ENCODE measurements at places on chromosomes 5 and 9.

GRCh38 chr9:26606756-26607155, 285.8 kb downstream of the CAAP1 start:
- DNase-seq = no peak

DNA sequence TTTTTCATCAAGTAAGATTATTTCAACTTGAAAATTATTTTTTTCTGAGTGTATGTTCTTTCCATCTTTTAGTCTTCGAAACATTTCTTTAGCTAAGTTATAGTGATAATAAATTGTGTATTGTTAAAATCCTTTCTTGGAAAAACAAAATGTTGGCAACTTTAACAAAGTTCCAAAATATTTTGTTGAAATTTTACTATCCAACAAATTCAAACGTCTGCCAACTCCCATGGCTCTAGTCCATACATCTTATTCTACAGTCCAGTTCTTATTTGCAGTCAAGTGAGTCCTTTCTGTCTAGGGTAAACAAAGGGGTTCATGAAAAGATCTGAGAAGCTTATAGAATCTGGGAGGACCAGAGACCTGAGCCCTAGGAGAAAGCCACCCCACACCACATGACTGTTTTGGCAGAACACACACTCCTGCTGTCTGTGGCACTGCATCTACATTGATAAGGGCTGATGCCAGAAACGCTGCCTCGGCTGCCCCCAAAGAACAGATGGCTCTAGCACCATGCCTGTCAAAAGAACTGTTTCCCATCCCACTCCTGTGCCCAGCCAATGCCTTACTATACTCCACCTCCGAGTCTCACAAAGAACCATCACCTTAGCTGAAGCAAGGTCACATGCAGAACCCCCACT, 47.5 kb downstream of the FEM1C start:
- DNase-seq = no peak

DNA sequence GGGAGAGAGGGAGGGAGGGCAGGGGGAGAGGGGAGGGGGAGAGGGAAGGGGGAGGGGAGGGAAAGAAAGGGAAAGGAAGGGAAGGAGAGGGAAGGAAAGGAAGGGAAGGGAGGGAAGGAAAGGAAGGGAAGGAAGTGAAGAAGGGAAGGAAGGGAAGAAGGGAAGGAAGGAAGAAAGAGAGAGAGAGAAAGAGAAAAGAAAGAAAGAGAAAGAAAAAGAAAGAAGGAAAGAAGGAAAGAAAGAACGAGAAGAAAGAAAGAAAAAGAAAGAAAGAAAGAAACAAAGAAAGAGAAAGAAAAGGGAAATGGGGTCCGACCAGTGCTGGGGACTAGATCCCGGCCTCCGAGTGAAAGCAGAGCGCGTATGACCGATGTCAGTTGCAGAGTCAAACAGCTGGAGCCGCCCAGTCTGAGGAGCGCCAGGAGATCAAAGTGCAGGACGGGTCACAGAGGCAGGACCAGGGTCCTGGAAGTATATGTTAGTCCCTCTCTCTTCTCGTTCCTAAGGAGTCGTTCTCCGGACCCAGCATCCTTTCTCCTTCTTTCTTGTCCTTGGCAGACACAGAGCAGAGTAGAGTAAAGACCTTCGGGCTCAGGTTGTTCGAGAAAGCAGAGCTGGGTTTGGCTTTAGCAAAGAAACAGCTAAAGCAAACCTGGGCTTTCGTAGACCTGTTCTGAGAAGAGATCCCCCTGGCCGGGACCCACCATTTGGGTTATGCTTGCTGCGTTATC, 305.4 kb upstream of the MSX2 start:
- DNase-seq = no peak

DNA sequence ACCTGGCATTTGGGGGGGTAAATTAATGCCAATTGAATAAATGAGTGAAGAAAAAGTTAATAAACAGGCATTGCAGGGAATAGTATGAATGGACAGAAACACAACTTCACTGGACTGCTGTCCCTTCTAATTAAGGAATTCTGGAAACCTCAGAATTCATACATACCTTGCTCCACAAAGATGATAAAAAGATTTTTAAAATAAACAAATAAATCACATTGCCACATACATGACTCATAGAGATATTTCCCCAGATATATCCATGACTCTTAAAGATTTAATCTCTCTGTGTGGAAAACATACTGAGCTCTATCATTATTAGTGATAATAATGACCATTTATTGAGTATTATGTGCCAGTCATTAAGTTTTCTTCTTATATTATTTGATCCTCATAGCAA, 469.0 kb upstream of the MEF2C start:
- DNase-seq = no peak

DNA sequence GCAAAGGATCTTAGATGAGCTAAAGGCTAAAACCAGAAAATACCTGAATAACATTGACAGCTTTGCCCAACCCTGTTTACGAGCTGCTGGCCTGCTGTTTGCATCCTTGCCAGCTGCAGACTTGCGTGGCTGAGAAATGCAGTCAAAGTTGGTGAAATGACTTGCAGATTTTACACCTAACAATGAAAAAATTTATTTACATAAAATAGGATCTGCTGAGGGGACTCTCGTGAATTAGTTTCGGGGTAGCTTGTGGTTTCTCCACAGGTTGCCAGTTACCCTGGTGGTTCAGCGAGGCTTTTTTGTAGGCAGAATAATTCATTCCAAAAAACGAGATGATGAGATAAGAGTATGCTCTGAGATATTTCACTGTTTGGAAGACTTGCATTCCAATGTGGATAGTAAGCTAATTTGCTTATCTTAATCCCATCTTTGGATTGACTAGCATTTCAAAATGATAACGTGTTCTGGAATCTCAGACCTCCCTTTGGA, 65.7 kb upstream of the FANCC start:
- DNase-seq = no peak

DNA sequence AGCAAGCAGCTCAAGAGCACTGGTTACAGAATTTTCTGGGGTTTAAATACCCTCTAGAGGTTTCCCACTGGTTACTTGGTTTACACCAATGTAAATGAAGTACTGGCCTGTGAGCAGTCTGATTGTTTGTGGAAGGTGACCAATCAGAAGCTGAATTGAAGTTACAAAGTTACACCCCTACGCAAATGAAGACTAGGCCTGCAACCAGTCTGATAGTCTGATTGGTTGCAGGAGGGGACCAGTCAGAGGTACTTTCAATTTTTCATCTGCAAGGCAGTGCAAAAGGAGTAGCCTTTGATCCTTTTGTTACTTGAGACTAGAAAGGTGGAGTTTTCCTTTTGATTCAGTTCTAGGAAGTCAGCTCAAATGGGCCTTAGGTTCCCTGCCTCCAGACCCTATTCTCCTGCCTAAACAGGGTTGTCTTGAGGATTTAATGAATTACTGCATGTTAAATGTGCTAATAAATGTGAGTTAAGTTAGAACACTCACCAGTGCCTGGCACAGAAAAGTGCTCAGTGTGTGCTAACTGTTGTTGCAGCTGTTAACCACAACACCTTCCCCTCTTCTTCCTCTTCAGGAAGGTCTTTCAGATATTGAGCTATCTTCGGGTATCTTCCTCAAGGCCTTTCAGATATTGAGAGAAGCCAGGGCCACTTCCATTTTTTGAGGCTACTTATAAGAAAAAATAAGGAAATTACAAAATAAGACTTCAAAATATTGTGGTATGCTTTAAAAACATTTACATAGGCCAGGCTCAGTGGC, 32.1 kb upstream of the CLINT1 start:
- DNase-seq = no peak

DNA sequence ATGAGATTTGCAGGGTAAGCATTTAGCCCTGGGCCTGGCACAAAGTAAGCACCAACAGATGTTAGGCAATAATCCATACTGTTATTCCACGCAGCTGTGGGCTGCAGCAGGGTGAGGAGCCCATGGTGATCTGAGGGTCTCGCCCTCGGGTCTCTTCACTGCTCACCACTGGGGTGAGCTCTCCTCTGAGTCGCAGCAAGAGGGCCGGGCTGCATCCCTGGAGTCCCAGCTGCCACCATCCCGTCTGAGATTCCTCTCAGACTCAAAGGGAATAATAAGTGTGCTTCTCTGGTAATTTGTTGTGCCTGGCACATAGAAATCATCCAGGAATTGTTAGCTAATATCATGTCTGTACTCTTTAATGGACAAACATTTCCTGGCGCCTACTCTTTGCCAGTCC, 6.9 kb downstream of the NKX2-5 start:
- no peak for DNase-seq

- peak; percentile 56 for DNase-seq
Measured at GRCh38 chr5:138946241-138946623, 71.1 kb upstream of the LRRTM2 start.

- DNase-seq = no peak
Measured at GRCh38 chr9:129681924-129682323, 16.5 kb downstream of the PRRX2 start.

DNA sequence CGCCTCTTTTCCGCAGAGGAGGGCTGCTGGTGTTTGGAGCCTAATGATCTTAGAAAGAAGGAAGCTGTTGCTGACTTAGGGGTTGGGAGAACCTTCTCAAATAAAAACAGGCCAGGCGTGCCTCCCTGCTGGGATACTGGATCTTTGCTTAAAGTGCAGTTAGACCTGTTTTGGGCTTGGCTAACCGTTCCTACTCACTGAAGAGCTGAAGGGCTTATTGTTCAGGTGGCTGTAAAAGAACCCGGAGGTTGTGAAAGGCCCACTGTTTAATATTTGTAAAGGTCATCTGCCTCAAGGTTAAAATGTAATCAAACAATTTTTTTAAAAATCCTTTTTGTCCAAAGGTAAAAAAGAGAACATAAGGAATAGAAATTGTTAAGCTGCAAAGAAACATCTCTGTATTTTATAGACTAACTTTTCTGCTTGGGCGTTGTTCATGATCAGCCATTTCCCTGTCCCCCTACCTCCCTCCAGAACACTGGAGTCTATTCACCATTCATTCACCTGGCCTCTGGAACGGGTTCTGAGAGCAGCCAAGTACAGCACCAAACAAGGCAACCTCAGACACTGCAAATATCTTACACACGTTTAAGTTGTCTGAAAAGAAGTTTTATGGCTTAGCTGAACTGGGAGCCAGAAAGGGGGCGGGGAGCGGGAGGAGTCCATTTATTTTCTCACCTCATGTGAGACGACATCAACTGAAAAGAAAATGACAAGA, 18.6 kb upstream of the MTMR12 start:
- no peak for DNase-seq

DNA sequence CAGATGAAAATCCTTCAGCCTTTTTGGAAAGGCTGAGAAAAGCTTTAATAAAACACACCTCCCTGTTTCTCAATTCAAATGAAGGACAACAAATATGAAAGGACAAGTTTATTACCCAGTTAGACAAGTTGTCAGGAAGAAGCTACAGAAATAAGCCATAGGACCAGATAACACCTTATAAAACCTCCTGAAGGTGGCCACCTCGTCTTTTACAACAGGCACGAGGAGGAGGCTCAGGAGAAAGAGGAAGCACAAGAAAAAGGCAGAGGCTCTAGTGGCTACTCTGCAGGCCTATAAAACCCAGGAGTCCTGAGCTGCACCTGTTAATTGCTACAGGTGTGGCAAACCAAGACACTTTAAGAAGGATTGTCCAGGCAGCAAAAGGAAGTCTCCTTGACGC, 352.1 kb upstream of the CDH18 start:
- no peak for DNase-seq

DNA sequence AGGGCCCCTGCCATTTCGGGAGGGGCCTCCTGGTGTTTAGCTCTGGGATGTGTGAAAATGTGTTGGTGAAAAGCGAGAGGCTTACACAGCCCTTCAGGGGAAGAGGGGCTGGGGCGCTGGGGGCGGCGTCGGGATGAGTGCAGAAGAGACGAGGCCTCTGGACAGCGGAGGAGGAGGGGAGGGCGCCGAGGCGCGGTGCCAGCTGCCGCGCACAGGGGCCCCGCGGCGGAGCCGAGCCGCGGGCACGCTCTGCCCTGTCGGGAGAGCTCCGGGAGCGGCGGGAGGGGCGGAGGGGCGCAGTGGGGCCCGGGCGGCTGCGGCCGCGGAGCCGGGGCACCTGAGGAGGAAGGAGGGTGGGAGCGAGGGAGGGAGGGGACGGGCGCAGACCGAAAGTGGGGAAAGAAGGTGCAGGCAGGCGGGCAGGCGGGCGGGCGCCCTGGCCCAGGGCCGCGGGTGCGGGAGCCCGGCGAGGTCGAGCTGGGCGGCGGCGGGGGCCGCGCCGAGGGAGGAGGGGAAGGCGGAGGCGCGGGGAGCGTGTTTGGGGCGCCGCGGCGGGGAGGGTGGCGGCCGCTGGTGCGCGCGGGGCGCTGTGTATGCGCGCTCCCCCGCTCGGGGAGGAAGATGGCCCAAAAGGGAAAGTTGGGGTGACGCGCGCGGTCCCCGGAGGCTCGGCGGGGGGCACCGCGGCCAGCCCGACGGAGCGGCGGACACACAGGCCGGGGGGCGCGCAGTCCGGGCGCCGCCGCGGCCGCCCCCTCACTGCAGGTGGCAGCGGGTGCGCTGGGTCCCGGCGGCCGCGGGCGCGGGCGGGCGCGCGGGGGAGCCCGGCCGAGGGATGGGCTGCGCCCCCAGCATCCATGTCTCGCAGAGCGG, at the start of gene PDE8B:
PDE8B (plus strand) TSS at position 590 of the 873 bp plus-strand sequence; CDS start at position 836, 246 bp downstream.
- no peak for DNase-seq

GRCh38 chr5:26482810-26483375, 555.5 kb downstream of the CDH9 start:
- no peak for DNase-seq

DNA sequence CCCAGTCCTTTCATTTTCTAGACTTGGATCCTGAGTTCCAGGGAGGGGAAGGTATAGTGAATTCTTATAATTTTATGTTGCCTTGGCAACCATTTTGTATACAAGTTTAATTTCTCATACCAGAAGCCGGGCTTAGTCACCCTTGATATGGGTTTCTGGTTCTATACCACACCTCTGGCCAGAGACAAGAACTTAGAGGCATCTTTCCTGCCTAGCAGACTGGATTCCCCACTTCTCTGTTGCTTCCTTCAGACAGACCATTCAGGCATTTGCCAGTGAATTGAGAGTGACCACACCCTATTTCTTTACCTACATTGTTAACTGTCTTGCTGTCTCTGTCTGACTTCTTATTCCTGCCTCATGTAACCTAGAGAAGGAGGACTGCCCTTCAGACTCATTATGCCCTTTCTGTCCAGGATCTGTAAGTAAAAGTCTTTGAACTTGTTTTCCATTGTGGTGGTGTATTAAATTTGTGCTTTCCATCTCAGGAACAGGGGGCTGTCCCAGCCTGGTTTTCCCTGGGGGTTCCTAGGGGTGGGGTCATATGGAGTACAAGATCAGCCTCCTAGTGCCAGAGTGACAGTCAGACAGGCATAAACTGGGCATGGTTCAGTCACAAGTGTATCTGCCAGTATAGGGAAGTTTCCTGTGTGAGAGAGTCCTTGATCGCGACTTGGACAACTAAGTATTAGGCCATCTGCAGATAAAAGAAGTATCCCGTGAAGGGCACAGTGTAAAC, 27.4 kb downstream of the TNFSF8 start:
- no peak for DNase-seq

- no peak for DNase-seq
Measured at GRCh38 chr5:169527066-169527465, 56.5 kb upstream of the SPDL1 start.
